ENCODE measurements at places on chromosomes 12 and 14.

DNA sequence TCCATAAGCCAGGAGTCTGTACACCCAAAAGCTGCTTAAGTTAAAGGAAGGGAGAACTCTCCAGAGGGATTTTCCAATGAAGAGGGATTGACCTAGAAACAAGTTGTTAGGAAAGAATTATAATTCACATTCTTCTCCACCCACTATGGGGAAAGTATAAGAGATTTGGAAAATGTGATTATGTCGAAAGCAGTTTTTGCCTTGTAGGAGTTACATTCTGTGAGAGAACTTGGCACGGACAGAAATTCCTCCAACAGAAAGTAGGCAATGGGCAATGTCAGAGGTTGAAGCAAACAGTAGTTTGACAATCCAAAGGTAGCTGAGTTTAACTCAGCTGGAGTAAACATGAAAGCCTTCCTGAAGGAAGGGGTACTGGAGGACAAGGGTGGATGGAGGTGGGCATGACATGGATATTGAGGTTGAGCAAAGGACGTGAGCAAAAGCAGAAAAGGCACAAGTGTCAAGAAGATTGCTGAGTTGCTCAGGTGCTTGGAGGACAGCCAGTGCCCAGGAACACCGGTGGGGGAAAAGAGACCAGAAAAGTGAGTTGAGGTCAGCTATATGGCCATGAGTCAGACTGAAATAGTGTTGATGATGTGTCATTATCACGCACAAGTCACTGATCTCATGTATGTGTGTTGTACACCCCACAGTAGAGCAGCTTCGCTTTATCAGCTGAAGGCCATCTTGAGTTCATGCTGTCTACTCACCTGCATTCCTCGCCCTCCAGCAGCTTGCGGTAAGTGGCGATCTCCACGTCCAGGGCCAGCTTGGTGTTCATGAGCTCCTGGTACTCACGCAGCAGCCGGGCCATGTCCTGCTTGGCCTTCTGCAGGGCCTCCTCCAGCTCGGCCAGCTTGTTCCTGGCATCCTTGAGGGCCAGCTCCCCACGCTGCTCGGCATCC, 4.0 kb downstream of the KRT5 start:
- no peak for DNase-seq

DNA sequence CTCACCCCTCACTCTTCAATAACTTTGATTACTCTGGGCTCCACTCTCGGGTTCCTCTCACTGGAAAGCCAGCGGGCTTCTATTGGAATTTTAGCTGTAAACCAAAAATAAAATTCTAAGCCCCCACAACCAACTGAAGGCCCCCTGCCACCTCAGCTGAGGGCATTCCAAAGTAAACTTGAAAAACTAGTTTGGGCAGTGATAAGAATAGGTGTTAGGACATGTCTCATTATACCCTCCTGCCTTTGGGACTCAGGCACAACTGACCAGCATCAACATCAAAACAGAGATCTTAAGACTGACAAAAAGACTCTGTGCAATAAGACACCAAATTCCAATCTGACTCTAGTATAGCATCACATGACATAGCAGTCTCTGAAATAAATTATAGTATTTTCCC, 11.9 kb upstream of the TSPAN9 start:
- DNase-seq: no peak

- DNase-seq: no peak
These were observed 1051.0 kb upstream of the FOXG1 start for GRCh38 chr14:27715561-27715960.

- no peak for DNase-seq
These were observed 27.5 kb downstream of the AMN start for GRCh38 chr14:102949801-102950451.

Measured in NCI-H1694 treated with DMSO at 0.1 percent for 48 hours (cell line).